ENCODE measurements at places on chromosomes 12 and 14. TPM values are rescaled to one million over a fixed set of nuclear protein-coding genes. Genes with fewer than 3 reads are reported as not detected.
A peak's percentile ranks its signal among the peaks of the same experiment; 100 is the strongest.

The EFS gene
- 17.8 TPM for total RNA-seq

The LTBR gene
- total RNA-seq = 98.2 TPM

- peak overlapping the region; percentile 68 for H3K27ac ChIP-seq
- peaks cover 48% of the 10 kb centered on the region for H3K4me1 ChIP-seq
- DNase-seq = no peak
- H3K36me3 ChIP-seq = no peaks in the 10 kb centered on the region
Observed at GRCh38 chr14:105414456-105415371, 4.9 kb upstream of the MTA1 start.

DNA sequence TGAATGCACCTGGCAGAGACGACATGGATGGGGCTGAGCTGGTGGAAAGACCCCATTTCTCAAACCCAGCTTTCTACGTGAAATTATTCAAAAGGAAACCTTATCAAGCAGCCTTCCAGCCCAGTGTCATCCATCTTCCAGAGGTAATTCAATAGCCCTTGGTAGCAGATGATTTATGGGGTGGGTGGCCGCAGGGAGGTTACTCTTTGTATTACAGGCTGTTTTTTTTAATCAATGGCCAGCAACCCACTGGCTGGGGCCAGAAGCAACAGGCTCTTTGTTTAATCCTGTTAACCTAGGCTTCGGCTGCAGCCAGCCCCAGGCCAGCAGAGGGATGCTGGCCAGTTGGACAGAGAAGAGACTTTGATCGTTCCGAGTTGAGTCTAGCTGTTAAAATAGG is 139.8 kb upstream of the SRRM4 start:
- DNase-seq = no peak
- no peaks in the 10 kb centered on the region for H3K27me3 ChIP-seq
- no peak overlapping the region for H3K4me3 ChIP-seq

DNA sequence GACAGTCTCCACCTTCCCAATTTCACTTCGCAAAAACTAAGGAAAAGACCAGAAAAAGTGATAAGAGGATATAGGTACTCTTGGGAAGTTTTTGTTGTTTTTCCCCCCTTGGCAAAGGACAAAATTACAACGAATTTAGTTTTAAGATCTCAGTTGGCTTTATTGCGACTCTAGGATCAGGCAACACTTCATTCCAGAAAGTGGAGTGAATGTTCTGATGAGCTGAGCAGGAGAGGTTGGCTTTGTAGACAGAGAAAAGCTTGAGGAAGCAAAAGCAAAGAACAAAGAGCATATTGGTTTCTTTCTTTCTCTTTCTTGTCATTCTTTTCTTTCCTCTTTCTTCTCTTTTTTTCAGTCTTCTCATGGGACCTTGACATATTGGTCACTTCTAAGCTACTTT is 640 bp upstream of the ZFYVE1 start:
- no peaks in the 10 kb centered on the region for H3K27me3 ChIP-seq
- peaks cover 16% of the 10 kb centered on the region for H3K4me1 ChIP-seq
- no peak for DNase-seq
